ENCODE measurements at places on chromosomes 12 and 14. TPM values are rescaled to one million over a fixed set of nuclear protein-coding genes. Genes with fewer than 3 reads are reported as not detected.
A peak's percentile ranks its signal among the peaks of the same experiment; 100 is the strongest.

DNA sequence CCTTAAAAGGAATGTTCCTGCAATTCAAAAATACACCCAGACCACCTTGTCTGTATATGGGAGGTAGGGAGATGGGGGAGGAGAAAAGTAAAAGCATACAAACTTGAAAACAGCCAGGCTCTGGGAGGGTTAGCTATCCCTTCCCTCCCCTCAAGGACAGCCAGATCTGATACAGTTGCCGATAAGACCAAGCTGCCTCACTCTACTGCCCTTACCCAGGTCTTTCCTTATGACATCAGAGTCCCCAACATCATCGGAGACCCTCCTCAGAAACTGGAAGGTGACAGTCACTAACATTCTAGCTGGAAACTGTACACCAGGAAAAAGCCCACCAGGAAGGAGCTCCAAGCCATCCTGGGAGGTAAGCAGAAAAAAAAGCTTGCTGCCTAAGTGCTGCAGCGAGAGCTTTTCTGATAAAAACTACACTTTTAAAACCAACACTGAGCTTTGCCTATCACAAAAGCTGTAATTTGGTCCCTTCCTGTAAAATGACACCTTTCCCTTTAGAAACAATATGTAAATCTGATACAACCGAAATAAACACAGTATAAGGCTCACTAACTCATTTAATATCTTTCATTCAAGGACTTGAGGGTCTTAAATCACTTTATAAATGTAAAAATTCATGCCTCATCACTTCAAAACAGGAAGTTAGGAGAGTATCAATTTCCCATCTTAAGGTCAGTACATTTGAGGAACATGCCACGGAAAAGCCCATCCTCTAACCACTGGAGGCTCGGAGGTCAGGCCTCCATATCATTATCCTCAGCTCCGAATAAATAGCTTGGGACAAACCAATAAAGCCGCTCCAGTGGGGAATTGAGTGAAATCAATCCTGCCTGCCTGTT, 20.4 kb upstream of the PLEKHH1 start:
- no peak for DNase-seq

- peak; percentile 46 for DNase-seq
These were observed 119.3 kb upstream of the MDM1 start for GRCh38 chr12:68451261-68452077.

DNA sequence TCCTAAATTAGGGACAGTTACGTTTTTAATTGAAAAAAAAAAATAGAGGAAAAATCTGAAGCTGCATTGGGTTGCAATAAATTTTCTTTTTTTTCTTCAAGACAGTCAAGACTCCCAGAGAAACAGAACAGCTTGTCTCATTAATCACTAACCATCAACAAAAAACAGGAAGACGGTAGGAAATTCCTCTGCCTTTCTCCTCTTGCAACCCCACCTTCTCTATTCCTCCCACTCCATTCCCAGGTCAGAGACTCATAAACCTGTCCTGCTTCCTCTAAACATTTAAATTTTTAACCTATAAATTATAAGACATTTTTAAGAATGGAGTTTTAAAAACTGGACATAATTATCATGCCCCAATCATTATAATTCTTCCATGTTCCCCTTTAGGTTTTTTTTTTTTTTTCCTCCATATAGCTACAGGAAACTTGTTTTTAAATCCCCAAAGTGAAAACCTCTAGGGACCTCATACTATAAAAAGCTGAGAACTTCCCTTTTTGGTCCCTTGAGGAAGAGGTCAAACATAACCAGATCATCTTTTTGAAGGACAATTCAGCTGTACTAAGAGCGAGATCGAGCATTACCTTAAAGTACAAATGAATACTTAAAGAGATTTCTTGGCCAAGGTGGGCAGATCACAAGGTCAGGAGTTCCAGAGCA, 36.0 kb downstream of the CPM start:
- DNase-seq: peak; percentile 56

GRCh38 chr12:72270246-72270645, 1.9 kb upstream of the TRHDE start:
- DNase-seq: no peak

GRCh38 chr14:22640192-22640591, 4.0 kb downstream of the OR6J1 start:
- no peak for DNase-seq

Gene SRRM4
- not detected for total RNA-seq

GRCh38 chr12:49098035-49098451, 3.4 kb upstream of the DHH start:
- peak; percentile 74 for DNase-seq

Gene TRPV4
- total RNA-seq: not detected

All from B cell (primary cell).